NCI-H345 (cell line): ENCODE measurements at places on chromosomes 4 and X.
A peak's percentile ranks its signal among the peaks of the same experiment; 100 is the strongest.

GRCh38 chr4:149794352-149794751 lies 21.3 kb downstream of the IQCM start:
- DNase-seq: no peak

DNA sequence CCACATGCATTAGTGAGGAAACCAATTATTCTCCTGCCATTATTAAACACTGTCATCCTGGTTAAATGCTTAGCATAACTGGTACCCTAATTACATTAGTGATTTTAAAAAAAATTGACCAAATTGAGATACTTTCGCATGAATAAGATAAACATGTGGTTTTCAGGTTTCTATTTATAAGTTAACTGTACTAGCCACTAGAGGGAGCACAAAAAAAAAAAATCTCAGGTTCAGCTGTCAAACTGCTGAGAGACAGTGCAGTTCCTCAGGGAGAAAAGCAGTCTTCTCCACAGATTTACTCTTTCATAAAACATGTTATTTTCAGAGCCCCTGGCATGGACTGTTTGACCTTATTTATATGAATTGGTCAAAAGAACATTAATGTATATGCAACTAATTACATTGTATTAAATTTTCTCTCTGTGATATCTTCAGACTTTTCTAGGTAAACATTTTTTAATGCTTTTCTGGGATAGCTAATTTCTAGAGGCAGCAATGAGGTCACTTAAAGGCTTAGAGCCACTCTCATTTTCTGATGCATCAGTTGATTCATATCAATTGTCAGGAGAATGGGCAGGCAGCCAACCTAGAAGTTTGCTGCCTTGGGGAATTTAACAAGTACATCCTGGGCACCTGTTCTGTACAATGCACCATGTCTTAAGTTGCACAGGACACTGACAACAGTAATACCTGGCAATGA lies 167.5 kb downstream of the CDS1 start:
- peak; percentile 14 for DNase-seq

DNA sequence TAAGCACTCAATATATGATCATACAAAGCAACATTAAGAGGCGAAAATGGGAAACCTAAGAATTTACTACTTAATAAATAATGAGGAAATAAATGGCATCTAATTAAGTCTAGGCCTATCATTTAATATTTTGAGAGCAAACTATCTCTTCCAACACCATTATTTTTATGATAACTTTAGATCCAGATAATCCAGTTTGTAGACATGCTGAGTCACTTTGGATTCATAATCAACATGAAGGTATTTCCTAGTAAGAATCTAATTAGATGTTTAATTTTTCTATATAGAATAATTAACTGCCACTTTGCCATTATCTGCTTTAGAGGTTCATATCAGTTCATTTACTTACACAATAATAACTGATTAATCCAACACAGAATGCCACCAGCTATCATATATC lies 336.2 kb downstream of the INPP4B start:
- DNase-seq: no peak

GRCh38 chr4:80005863-80006262 lies 67.2 kb downstream of the ANTXR2 start:
- DNase-seq: no peak

DNA sequence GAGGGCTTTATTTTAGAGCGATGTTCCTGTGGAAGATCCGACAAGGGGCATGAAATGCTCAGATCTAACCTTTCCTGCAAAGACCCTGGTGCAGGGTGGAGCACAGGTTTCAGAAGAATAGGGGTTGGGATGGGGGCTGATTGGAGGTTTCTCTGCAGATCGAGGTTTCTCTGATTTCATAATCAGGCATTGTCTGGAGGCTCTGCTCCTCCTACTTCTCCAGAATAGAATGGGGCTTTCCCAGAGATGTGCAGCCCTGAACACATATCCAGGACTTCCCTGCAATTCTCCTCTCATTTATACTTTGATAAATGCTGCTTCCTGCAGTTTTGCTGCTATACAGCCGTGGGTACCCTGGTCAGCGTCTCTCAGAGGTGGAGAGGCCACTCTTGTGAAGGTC lies 397.6 kb upstream of the BOD1L1 start:
- no peak for DNase-seq

GRCh38 chr4:55553441-55554201 lies 6.9 kb upstream of the CLOCK start:
- DNase-seq: no peak

DNA sequence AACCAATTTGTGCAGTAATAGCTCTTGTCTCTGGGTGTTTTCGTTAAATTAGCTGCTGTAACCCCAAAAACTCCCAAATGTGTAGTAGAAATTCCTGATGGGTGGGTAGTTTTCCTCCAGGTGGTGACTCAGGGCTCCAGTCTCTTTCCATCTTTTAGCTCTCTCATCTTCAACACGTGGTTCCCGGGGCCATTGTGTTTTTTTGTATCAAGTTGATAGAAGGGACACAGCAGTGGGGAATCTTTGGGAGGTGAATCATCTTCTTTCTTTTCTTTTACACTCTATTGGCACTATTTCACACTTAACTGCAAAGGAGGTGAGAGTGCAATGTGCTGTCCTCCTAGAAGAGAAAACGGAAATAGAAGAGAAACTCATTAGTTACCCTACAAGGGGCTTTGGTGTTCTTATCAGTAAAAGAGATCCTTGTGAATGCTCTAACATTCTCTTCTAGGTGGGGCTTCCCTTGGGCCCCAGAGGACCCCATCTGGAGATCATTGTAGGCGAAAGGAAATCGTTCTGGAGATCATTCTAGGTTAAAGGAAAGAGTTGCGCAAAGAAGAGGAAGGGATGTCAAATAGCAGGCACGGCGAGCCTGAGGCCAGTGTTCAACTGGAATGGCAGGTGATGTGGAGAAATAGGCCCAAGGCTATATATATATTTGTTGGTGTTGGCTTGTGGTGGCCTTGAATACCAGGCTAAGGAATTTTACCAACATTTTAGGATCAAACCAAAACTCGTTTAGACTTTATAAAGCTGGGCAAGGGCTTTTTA lies 68.2 kb upstream of the ACSL1 start:
- no peak for DNase-seq

DNA sequence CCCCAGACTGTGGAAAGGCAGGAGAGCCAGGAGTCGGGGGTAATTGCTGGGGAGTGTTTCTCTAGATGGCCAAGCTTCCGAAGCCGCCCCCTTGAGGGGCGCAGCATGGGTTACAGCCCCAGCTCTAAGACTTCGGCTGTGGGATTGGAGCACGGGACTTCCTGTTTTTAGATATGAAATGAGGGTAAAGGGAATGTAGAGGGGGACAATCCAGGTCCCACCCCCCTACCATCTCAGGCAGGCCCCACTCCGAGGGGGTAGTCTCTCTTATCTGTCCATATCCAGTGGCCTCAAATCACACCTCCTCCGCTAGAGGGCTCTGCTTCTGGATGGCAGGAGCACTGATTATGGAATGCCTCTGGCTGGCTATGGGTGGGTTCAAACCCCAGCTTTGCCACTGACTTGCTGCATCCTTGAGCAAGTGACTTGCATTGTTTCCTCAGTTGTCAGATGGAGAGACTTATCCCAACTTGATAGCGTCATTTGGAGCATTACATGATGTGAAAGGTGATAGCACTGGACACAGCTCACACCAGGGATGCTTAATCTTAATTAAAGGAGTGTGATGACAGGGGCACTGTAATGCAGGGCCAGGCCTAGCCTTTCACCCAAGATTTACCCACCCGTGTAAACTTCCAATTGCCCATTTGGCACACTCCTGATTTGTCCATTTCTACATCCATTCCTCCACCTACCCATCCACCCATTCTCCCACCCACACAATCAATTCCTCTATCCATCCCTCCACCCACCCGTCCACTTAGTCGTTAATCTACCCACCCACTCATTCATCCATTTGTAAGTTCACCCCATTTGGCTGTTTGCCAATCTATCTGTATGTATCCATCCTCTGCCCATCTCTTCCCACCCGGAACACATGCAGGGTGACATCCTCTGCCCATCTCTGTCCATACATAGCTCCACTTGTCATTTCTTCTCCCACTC lies 848 bp upstream of the KCND1 start:
- peak; percentile 30 for DNase-seq

DNA sequence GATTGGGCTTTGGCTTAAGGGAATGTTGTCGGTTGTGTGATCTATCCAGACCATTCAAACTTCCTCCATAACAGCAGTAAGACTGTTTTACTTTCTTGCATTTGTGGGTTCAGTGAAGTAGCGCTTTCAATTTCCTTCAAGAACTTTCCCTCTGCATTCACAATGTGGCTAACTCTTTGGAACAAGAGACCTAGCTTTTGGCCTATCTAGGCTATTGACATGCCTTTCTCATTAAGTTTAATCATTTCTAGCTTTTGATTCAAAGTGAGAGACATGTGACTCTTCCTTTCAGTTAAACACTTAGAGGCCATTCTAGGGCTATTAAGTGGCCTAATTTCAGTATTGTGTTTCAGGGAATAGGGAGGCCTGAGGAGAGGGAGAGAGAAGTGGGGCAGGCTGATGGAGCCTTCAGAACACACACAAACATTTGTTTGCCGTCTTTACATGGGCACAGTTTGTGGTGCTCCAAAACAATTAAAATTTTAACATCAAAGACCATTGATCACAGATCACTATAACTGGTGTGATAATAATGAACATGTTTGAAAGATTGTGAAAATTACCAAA lies 34.1 kb downstream of the ADH5 start:
- DNase-seq: no peak

- no peak for DNase-seq
Observed at GRCh38 chrX:57265126-57265525, 21.4 kb upstream of the FAAH2 start.

- no peak for DNase-seq
Observed at GRCh38 chr4:127501103-127501502, 131.7 kb upstream of the INTU start.
